ENCODE measurements at places on chromosomes 13 and 19. TPM values are rescaled to one million over a fixed set of nuclear protein-coding genes. Genes with fewer than 3 reads are reported as not detected.

GRCh38 chr13:73059460-73060250 lies 850 bp downstream of the KLF5 start:
- peaks cover 7% of the 10 kb centered on the region for H3K4me1 ChIP-seq
- H3K36me3 ChIP-seq: peaks cover 33% of the 10 kb centered on the region
- no peak overlapping the region for H3K27ac ChIP-seq
- H3K27me3 ChIP-seq: peaks cover 13% of the 10 kb centered on the region
- peak overlapping the region; percentile 98 for H3K4me3 ChIP-seq
- peak; percentile 91 for DNase-seq

DNA sequence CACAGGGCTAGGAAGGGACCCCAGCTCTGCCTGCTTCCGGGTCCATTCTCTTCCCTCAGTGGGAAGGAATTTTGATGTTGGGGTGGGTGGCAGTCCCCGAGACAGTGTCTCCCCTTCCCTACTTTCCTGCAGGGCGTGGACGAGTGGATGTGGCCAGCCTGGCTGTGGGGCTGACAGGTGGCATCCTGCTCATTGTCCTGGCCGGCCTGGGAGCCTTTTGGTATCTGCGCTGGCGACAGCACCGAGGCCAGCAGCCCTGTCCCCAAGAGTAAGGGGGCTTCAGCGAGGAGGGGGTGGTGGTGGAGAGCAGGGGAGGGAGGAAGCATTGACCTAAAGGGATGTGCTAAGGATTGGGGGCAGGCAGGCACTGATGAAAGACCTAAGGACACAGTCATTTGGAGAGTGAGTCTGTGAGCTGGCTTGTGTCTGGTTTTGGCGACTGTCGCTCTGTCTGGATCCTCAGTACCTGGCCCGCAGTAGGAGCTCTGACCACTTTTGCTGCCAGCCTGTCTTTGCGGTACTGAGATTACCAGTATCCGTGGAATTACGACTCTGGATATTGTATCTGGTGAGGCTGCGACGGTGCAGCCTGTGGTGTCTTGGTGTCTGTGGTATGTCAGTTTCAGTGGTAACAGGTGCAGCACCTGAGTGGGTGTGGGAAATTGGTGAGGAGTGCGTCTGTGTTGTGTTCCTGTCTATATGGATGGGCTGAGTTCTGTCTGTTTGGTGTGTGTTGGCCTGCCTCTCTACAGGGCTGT lies 2.4 kb upstream of the PRR12 start:
- no peak for DNase-seq
- no peak overlapping the region for H3K4me3 ChIP-seq
- H3K27me3 ChIP-seq: no peaks in the 10 kb centered on the region
- H3K4me1 ChIP-seq: no peaks in the 10 kb centered on the region
- H3K36me3 ChIP-seq: peaks cover under 1% of the 10 kb centered on the region

DNA sequence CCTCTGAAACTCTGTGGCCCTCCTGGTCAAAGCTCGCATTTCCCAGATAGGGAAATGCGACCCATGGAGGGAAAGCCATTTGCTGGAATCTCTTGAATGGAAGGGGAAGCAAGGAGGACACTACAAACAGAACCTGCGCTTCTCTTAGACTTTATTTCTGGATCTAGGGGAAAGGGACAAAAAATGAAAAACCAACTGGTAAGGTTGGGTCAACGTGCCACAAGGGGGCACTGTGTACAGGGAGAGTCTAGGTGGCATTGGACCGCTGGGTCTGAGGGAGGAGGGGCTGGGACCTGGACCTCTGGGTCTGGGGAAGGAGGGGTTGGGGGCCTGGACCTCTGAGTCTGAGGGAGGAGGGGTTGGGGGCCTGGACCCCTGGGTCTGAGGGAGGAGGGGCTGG lies 5.0 kb downstream of the KLK4 start:
- peaks cover 44% of the 10 kb centered on the region for H3K27me3 ChIP-seq
- H3K4me1 ChIP-seq: no peaks in the 10 kb centered on the region
- no peak overlapping the region for H3K27ac ChIP-seq
- no peaks in the 10 kb centered on the region for H3K36me3 ChIP-seq
- no peak overlapping the region for H3K4me3 ChIP-seq

GRCh38 chr19:32720936-32721250 lies 1.3 kb downstream of the TDRD12 start:
- no peaks in the 10 kb centered on the region for H3K27me3 ChIP-seq
- H3K4me1 ChIP-seq: no peaks in the 10 kb centered on the region
- H3K4me3 ChIP-seq: no peak overlapping the region
- H3K36me3 ChIP-seq: no peaks in the 10 kb centered on the region

GRCh38 chr19:11130824-11131455 lies 24.6 kb downstream of the SPC24 start:
- H3K27ac ChIP-seq: peak overlapping the region; percentile 29
- no peaks in the 10 kb centered on the region for H3K4me1 ChIP-seq
- H3K4me3 ChIP-seq: no peak overlapping the region

- peak overlapping the region; percentile 90 for H3K4me3 ChIP-seq
- no peaks in the 10 kb centered on the region for H3K36me3 ChIP-seq
- no peak for DNase-seq
- peaks cover 3% of the 10 kb centered on the region for H3K4me1 ChIP-seq
Measured at GRCh38 chr19:32674153-32674930, 638 bp downstream of the ANKRD27 start.

- H3K27ac ChIP-seq: no peak overlapping the region
- H3K4me1 ChIP-seq: no peaks in the 10 kb centered on the region
- H3K36me3 ChIP-seq: no peaks in the 10 kb centered on the region
Measured at GRCh38 chr13:64371461-64371860, 2858.7 kb downstream of the PCDH9 start.

DNA sequence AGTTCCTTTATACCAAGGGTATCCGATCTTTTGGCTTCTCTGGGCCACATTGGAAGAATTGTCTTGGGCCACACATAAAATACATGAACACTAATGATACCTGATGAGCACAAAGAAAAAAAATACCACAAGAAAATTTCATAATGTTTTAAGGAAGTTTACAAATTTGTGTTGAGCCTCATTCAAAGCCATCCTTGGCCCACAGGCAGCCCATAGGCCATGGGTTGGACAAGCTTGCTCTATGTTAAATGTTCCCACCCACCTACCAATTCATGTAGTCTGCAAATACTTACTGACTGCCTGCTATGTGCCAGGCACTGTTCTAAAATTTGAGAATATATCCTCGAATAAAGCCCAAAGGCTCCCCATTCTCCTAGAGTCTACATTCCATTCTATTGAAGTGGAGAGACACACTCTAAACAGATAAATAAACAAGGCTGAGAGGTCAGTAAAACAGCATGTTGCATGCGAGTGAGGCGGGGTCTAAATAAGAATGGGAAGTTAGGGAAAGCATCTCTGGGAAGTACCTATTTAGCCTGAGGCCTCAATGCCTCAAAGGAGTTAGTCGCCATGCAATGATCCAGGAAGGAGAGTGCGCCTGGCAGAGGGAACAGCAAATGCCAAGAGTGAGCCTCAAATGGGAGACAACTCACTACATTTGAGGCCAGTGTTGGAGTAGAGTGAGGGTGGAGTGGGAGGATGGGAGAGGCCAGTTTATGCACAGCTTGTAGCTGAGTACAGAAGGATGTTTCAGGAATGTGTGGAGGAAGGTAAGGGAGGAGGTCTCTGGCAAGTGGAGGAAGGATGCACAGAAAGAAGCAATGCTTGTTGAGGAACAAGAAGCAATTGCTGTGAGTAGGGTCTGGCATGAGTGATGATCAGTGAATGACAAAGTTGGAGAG lies 52.5 kb upstream of the CLDN10 start:
- no peaks in the 10 kb centered on the region for H3K36me3 ChIP-seq
- H3K27me3 ChIP-seq: no peaks in the 10 kb centered on the region
- no peak overlapping the region for H3K27ac ChIP-seq
- no peak for DNase-seq

- no peaks in the 10 kb centered on the region for H3K27me3 ChIP-seq
- no peak for DNase-seq
- no peak within 1 kb of the TSS for H3K4me3 ChIP-seq
- H3K36me3 ChIP-seq: no peaks in the 10 kb centered on the region
Measured at GRCh38 chr19:6887316-6887715, at the start of gene ADGRE1. Gene ADGRE1 (plus strand): TSS chr19:6887579. CDS start chr19:6887609, 30 bp downstream.

DNA sequence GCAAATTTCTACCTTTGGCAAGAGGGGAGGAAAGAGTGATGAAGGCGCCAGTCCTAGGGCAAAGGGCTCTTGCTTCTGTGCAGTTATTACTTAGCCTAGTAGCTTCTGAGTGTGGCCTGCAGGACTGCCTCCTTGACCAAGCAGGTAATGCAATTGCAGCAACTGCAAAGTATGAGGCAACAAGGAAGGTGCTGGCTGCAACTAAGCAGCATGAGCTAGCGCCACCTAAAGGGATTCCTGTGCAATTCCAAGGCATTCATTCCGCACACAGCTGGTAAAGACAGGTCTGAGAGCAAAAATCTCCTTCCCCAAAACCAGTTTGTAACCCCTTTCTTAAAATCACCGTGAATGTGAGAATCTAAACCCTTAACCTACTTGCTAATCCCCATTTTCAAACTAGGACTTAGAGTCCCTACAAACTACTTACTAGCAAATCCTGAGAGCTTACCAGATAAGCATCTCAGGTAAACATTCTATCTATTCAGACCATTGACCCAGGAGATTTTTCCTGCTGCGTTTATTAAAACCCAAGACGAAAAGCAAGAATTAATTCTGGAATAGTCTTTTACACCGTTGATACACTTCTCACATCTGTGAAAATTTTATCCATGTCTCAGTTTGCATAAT lies 62.9 kb downstream of the DCT start:
- no peaks in the 10 kb centered on the region for H3K4me1 ChIP-seq
- H3K4me3 ChIP-seq: no peak overlapping the region
- peaks cover 90% of the 10 kb centered on the region for H3K27me3 ChIP-seq
- no peak overlapping the region for H3K27ac ChIP-seq
- peak; percentile 87 for DNase-seq

DNA sequence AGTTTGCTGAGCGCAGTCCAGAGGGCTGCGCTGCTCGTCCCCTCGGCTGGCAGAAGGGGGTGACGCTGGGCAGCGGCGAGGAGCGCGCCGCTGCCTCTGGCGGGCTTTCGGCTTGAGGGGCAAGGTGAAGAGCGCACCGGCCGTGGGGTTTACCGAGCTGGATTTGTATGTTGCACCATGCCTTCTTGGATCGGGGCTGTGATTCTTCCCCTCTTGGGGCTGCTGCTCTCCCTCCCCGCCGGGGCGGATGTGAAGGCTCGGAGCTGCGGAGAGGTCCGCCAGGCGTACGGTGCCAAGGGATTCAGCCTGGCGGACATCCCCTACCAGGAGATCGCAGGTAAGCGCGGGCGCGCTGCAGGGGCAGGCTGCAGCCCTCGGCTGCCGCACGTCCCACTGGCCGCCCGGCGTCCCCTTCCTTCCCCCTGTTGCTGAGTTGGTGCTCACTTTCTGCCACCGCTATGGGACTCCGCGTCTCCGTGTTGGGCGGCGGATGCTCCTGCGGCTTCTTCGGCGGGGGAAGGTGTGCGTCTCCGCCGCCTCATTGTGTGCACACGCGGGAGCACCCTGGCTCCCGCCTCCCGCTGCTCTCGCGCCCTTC lies 772 bp downstream of the GPC6 start:
- DNase-seq: peak; percentile 79
- no peaks in the 10 kb centered on the region for H3K27me3 ChIP-seq
- H3K4me1 ChIP-seq: peaks cover 18% of the 10 kb centered on the region
- H3K4me3 ChIP-seq: peak overlapping the region; percentile 99
- H3K27ac ChIP-seq: peak overlapping the region; percentile 17
- peaks cover 25% of the 10 kb centered on the region for H3K36me3 ChIP-seq

GRCh38 chr13:70249332-70250064 lies 141.2 kb upstream of the KLHL1 start:
- peak; percentile 57 for DNase-seq
- H3K4me1 ChIP-seq: peaks cover 4% of the 10 kb centered on the region
- no peaks in the 10 kb centered on the region for H3K27me3 ChIP-seq
- H3K4me3 ChIP-seq: peak overlapping the region; percentile 23

DNA sequence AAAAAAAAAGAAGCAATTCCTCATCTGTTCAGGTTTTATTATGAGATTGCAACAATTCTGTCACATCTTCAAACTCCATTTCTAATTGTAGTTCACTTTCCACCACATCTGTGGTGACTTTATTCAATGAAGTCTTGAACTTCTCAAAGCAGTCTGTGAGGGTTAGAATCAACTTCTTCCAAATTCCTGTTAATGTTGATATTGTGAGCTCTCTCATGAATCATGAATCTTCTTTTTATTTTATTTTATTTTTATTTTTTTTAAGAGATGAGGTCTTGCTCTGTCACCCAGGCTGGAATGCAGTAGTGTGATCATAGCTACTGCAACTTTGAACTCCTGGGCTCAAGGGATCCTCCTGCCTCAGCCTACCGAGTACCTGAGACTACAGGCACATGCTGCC lies 19.6 kb downstream of the ARHGAP35 start:
- H3K4me3 ChIP-seq: no peak overlapping the region
- H3K36me3 ChIP-seq: no peaks in the 10 kb centered on the region
- no peak overlapping the region for H3K27ac ChIP-seq
- H3K27me3 ChIP-seq: no peaks in the 10 kb centered on the region
- DNase-seq: no peak

- peak overlapping the region; percentile 99 for H3K4me3 ChIP-seq
- H3K27me3 ChIP-seq: no peaks in the 10 kb centered on the region
- H3K36me3 ChIP-seq: peaks cover 41% of the 10 kb centered on the region
- peak; percentile 79 for DNase-seq
- peaks cover 12% of the 10 kb centered on the region for H3K4me1 ChIP-seq
Measured at GRCh38 chr19:49497047-49497788, 984 bp downstream of the RPS11 start.

DNA sequence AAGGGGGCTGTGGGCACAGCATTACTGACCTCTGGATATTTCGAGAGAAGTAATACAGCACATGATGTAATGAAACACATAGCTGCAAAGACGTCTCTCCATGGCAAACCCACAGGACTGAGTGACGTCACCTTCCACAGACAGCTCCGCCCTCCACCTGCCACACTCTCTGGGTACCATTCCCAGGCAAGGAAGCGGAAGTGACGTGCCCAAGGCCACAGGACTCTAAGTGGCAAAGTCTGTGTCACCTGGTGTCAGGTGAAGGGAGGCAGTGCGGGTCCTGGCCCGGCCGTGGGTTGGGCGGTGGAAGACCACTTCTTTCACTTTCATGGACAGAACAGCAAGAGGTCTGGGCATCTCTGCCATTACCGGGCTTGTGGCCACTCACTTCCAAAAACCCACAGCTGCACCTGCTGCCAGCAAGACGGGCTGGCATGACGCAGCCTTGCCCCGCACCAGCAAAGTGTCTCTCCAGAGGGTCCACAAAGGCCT lies 6.8 kb upstream of the ADPRHL1 start:
- H3K27ac ChIP-seq: no peak overlapping the region
- no peak overlapping the region for H3K4me3 ChIP-seq
- H3K4me1 ChIP-seq: no peaks in the 10 kb centered on the region
- H3K27me3 ChIP-seq: no peaks in the 10 kb centered on the region
- H3K36me3 ChIP-seq: peaks cover 85% of the 10 kb centered on the region

- peaks cover 13% of the 10 kb centered on the region for H3K4me1 ChIP-seq
- no peaks in the 10 kb centered on the region for H3K36me3 ChIP-seq
- H3K4me3 ChIP-seq: no peak overlapping the region
- no peaks in the 10 kb centered on the region for H3K27me3 ChIP-seq
- H3K27ac ChIP-seq: no peak overlapping the region
- DNase-seq: no peak
Measured at GRCh38 chr13:114226088-114226487, 8.6 kb upstream of the CDC16 start.

GRCh38 chr19:14556662-14557188 lies 15.1 kb downstream of the NDUFB7 start:
- H3K27ac ChIP-seq: no peak overlapping the region
- DNase-seq: peak; percentile 94
- H3K36me3 ChIP-seq: no peaks in the 10 kb centered on the region
- H3K4me3 ChIP-seq: no peak overlapping the region

Gene THSD8
- total RNA-seq: 34.4 TPM

Gene FOXA3
- total RNA-seq: 54.2 TPM

Gene MYPOP
- 13.6 TPM for total RNA-seq

Gene OR7A10
- total RNA-seq: not detected

Gene CNFN
- 6.6 TPM for total RNA-seq

Gene PLVAP
- total RNA-seq: not detected

Gene BEST2
- total RNA-seq: 0.61 TPM

Gene ZNF681
- total RNA-seq: 10.6 TPM

Gene FFAR2
- total RNA-seq: not detected

Gene TNFSF9
- total RNA-seq: 0.68 TPM

Gene COX6B2
- total RNA-seq: 0.59 TPM

Gene CAPN12
- total RNA-seq: 14.5 TPM

Gene NXNL1
- not detected for total RNA-seq

Data from endodermal cell (in vitro differentiated cells).